ENCODE measurements at places on chromosomes 7 and 10.

- no peak for DNase-seq
Measured at GRCh38 chr10:75228834-75229233, 6.9 kb downstream of the COMTD1 start.

DNA sequence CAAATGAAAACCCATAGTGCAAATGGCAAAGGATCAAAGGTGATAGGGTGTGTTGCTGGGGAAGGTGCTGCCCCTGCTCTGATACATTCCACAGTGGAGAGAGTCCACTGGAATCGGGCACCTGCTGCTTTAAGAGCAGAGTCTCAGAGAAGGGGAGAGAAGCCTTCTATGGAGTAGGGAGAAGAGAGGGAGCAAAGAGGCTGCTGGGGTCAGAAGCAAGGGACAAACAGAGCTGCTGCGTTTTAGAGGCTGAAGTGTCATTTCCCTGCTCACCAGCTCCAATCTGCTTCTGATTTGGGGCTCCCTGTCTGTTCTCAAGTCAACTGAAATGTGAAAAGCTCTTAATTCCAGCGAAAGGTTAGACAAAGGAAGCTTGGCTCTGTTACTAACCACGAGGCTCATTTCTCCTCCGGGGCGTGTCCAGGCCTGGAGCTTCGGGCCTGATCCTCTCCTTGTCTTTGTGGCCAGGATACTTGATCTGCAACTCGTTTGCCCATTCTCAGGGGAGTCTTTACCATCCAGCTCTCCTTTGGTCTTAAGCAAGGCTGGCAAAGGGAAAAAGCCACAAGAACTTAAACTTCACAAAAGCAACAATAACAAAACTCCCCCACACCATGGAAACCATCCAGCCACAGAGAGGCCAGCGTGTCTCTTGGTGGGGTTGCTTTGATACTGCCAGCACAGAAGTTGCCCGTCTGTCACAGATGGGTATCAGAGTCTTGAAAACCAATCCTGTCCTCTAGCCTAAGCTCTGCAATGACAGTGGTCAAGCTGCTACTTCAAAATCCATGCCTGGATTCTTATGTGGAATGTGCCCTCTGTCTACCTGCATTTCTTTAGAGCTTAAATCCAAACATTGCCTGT, 692.6 kb downstream of the SUGCT start:
- no peak for DNase-seq

GRCh38 chr7:15662451-15662850, 24.0 kb downstream of the MEOX2 start:
- DNase-seq = no peak

DNA sequence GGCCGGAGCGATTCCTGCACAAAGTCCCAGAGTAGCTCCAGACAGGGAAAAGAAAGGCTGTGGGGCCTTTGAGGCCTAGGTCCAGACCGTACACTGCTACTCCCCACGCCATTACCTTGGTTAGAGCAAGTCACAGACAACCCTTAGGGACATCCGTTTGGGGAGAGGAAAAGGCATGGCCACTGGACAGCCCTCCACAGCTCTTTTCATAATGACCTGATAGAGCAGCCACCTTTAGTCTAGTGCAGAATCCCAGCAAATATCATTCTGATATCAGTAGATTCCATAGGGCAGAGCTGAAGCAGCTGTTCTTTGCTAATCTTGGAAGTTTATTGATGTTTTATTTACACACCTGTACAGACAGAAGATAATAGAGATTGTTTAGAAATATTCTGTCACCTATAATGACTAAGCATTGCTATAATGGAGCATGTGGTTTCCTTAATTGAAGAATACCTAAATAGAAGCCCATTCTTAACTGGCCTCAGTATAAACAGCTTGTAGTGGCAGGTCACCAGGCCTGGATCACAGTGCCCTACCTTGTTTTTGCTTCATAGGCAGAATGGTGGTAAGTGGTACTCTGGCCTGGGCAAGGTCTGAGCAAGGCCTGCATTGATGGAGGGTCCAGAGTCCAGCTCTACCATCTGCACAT, 27.9 kb downstream of the OGDH start:
- no peak for DNase-seq

GRCh38 chr10:90784771-90785170, 73.1 kb downstream of the HTR7 start:
- no peak for DNase-seq

DNA sequence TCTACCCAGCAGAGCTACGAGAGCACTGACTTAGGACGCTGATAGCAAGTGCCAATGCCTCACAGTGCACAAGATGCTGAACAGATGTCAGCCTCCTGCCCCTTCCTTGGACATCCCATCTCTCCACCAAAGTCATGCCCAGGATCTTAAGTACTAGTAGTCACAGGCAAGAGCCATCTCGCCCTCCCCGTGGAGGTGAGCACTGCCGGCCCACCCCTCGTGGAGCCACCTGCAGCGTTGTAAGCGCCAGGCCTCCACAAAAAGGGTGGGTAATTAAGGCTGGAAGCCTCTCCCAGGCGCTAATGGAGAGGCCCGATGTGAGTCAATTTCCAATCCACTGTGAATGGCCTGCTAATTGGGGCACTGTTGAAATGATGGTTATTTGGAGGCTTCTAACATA, 156.2 kb downstream of the GRID1 start:
- DNase-seq = no peak

DNA sequence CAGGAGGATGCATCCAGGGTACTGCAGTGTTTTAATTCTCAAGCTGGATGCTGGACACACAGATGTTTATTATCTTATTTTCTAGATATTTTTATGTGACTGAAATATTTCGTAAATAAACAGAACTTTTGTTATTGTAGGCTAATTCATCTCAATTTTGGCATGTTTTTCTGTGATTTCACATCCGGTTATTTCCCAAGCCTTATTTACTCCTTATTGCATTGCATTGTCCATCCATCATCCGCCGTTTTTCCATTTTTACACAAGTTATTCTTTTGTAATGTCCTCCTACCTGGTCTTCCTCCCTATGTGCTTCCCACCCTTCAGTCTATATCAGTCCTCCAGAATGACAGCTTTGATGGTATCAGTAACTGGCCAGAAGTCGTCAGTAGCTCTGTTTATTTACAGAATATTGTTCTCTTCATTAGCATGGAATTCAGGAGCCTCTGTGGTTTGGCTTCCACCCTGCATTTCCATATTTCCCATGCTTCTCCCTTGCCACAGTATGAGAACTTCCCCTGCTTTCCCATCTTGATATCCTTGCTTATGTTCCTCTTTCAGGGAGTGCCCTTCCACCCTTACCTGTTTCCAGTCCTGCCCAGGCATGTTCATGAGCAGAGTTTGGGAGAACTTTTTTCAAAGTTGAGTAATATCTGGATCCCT, 16.1 kb downstream of the GNAI1 start:
- no peak for DNase-seq

GRCh38 chr7:91784469-91784868, 96.0 kb downstream of the MTERF1 start:
- DNase-seq = no peak

- DNase-seq = no peak
Measured at GRCh38 chr10:49596836-49597235, 13.3 kb upstream of the SLC18A3 start.

DNA sequence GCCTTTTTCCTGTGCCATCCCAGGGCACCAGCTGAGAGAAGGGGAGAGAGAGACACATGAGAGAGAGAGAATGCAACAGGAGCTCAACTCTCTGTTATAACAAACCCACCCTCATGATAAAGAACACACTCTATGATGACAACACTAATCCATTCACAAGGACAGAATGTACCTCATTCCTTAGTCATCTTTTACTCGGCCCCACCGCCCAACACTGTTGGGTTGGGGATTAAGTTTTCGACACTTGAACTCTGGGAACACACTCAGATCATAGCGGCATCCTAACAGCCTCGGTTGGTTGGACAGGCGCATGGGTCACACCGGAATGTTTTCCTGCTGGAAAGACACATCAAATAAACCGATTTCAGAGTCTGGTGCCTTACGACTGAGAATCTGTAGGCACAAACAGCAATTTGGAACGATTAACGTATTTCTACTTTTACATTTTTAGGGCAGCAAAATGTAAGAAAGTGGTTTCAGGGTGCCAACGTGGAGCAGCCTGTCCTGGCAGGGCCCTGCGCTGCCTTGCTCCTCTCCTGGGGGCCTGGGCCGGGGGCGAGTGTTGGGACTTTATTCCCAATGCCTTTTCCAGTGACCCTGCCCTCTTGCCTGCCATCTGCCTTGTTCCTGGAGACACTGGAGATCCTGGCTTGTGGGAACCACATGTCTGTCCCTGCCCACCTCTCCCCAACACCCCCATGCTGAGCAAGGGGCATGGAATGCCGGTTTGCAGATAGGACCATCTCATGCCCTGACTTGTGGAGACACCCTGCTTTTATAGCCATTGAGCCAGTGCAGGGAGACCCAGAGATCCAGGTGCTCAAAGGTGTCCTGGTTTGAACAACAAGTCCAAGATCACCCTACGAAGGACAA, 287.0 kb downstream of the TCERG1L start:
- no peak for DNase-seq

GRCh38 chr10:13660551-13660920, 73.8 kb downstream of the PRPF18 start:
- DNase-seq = no peak

DNA sequence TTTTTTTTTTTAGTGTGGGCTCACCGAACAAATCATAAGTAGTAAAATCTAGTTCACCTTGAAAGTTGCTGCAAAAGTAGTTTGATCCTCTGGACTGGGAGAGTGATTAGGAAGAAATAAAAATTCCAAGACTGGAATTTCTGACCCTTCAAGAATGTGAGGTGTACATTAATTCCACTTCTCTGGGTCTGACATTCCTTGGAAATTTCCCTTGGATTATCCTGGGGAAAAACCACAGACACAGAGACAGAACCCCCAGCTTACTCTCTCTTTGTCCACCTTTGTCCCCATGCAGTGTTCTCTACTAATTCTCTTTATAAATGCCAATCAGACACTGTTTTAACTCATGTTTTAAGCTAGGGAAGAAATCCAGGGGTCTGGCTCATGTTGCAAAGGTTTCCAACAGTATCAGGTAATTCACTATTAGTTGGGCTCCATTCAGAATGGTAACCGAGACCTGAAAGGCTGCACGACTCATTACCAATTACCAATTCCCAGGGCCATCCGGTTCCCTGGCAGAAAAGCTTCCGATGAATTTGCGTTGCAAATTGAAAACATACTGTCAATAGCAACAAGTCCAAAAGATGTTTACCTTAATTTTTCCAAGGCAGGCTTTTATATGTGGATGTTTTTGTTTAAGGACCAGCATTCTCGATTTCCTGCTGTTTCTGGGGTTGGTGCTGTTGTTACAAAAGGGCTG, 86.3 kb downstream of the BAMBI start:
- DNase-seq = no peak

DNA sequence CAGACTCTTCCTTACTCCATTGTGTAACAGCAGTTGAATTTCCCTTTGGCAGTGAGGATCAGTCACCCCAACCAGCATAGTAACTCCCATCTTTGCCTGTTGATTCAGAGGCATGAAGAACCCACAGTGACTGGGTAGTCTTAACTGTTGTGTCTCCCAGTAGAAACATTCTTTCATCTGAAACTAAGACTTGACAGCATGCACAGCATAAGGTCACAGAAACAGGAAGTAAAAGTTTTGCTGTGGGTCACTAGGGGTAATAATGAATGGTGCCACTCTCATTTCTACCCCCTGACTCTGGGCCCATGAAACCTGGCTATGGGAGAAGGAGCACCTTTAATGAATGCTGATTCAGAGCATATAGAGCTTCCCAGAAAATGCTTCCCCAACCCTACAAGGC, 8.3 kb upstream of the FRMPD2 start:
- no peak for DNase-seq

DNA sequence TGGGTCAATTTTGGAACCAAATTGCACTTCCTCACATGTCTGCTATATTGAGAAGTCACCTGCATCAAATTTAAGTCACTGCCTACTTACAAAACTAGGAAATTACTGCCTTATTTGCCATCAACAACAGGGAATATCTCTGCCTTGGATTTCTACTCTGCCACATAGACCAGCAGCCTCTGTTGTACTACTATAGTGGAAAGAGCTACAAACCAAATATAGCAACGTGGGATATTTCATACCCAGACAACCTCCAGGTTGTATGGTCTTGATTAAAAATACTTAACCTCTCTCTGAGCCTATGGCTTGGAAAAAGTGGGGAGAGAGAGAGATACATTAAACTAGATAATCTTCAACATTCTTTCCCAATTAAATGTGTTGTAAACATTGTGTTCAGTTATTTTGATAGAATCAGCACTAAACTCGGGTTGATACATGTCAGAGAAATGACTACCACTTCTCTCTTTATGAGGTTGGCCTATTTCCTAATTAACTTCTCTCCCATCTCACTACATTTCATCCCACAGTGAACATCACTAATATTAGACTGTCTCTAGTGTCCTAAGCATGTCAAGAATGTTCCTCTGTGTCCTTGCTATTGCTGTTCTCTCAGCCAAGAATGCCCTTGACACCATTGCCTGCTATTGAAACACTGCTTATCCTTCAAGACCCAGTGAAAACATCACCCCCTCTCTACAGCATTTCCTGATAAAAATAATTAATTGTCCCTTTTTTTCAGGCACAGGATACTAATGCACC, 421.2 kb downstream of the IPMK start:
- no peak for DNase-seq

DNA sequence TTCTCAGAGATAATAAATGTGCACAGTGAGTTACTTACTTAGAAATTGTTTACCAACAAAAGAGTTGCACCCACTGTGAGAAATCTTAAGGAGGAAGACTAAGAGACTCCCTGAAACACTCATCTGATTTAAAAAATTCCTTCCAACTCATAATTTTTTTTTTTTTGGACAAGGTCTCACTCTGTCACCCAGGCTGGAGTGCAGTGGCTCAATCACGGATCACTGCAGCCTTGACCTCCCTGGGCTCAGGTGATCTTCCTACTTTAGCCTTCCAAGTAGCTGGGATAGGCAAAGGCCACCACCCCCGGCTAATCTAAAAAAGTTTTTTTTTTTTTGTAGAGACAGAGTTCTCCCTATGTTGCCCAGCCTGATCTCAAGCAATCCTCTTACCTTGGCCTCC, 36.0 kb downstream of the MALSU1 start:
- DNase-seq = no peak

DNA sequence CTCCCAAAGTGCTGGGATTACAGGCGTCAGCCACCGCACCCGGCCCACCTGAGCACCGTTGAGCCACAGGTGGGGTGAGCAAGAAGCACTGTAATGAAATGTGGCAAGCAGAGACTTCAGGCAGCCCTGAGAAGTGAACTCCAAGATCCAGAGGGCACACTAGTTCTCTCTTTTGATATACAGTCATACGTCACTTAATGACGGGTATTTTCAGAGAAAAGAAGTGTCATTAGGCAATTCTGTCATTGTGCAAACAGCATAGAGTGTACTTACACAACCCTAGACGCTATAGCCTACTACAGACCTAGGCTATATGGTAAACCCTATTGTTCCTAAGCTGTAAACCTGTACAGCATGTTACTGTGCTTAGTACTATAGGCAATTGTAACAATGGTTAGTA, 7.9 kb downstream of the PANK1 start:
- DNase-seq = no peak

- DNase-seq = no peak
Measured at GRCh38 chr7:114345494-114345893, 69.1 kb upstream of the FOXP2 start.

GRCh38 chr10:133270773-133271297, 5.8 kb downstream of the ADAM8 start:
- no peak for DNase-seq

- no peak for DNase-seq
Measured at GRCh38 chr10:78372806-78373205, 339.1 kb downstream of the RPS24 start.
